NCI-H1930 (cell line): ENCODE measurements at places on chromosomes 7 and 10.

DNA sequence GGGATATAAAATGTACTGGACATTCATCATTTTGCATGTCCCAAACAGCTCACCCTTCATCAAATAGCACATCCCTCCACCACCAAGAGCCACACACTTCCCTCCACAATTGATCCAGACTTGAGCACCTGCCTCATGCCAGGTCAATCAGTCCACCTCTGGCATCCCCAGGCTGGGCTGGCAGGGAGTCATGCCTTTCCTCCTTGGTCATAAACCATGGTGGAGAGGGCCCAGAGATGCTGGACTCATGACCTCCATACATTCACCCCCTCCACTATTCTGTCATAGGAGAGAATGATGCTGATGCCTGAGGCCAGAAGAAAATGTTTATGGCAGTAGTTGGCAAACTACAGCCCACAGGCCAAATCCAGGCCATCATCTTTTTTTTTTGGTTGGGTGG, 16.1 kb upstream of the GDF10 start:
- DNase-seq, result no peak

DNA sequence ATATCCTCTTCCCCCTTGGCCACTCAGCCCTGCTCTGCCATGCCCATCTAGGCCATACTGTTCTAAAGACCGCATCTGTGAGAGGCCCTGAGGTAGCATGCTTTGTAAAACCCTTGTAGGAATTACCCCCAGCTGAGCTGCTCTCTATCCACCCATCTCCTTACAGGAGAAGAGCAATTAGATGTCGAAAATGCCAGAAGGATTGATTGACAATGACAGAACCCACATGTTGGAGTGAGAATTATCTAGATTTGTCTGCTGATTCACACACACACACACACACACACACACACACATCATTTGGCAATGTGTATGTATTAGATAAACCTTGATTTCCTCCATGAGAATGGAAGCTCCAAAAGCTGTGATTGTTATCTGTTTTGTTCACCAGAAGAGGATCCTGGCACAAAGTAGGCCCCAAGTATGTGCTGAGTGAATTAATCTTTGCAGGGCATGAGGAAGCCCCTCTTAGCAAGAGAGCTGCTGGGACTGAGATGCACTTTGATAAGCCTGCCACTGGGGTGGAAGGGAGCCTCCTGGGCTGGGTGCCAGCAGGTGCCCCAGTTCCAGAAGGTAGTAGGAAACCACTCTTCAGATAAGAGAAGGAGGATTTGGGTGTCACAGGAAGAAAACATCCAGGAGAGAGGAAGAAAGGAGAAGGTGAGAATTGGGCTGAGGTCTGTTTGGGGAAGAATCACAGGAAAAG, 187.5 kb upstream of the ADO start:
- DNase-seq, result no peak

DNA sequence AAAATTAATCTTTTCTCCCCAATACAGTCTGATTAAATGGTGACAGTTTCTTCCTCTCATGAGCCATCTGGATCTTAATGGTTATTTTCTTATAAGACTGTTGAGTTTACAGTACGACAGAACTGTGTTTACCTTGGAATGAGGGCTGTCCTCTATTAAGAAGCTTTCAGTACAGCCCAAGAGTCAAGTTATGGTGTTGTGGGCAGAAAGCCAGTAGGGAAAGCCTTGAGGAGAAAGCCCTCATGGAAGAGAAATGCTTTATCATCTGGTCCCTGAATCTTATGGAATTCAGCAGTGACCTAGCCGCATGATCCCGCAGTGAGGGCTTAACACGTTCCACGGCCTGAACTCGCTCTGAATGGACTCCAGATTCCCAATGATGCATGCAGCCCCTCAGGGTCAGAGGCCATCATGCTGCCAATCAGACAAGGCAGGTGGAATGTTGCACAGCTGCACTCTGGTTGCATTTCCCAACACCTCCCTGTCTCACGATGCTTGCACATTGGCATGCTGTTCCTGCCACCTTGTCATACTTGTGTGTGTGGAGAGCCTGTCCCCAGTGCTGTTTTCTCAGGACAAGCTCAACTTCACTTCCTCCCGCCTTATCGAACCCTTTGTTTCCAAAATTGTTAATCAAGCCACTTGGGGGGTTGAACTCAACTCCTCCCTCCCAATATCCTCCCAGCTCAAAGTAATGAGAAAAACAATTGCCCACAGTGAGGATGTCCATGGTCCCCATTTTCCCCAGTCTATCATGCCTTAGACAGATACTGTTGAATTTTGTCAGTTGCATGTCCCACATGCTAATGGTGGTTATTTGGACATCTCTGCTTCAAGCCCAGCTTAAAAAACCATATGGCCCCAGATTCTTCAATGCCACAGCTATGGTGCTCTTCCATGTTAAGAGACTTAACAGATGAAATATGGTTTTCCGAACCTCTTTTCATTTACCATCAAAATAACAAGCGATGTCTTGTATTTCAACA, 211.1 kb upstream of the TCF7L2 start:
- no peak for DNase-seq

GRCh38 chr7:1031716-1032455, 12.5 kb upstream of the GPR146 start:
- DNase-seq, result no peak
